ENCODE measurements at places on chromosomes 5 and 9. TPM values are rescaled to one million over a fixed set of nuclear protein-coding genes. Genes with fewer than 3 reads are reported as not detected.

The C5orf34 gene
- total RNA-seq, result 6.2 TPM

The GABRB2 gene
- not detected for total RNA-seq

The NEURL1B gene
- total RNA-seq, result 0.11 TPM

The CCDC192 gene
- total RNA-seq, result not detected

The ADRB2 gene
- not detected for total RNA-seq

GRCh38 chr9:92291577-92291976 lies 1.9 kb downstream of the IARS1 start:
- DNase-seq, result no peak

GRCh38 chr5:131635684-131636572 lies 899 bp upstream of the RAPGEF6 start:
- no peak for DNase-seq

DNA sequence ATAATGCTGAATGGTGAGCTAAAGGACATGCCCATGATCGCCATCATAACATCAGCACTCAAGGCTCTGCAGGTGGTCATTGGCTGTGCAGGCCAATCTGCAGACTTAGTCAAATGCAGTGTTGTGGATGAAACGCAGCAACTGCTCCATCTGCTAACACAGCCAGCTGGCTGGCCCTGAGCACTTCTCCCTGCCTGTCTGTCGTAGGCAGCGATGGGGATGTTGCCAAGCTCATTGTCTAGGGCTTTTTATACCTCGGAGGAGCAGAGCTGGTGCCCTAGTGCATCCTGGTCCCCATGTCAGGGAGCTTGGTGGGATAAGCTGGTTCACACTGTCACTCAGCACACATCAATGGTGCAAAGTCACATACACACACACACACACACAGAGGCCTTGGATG lies 189.4 kb downstream of the TENT4A start:
- no peak for DNase-seq

GRCh38 chr5:164470312-164470711 lies 964.9 kb downstream of the MAT2B start:
- DNase-seq, result no peak

- no peak for DNase-seq
Observed at GRCh38 chr9:114126247-114127060, 27.4 kb upstream of the KIF12 start.

DNA sequence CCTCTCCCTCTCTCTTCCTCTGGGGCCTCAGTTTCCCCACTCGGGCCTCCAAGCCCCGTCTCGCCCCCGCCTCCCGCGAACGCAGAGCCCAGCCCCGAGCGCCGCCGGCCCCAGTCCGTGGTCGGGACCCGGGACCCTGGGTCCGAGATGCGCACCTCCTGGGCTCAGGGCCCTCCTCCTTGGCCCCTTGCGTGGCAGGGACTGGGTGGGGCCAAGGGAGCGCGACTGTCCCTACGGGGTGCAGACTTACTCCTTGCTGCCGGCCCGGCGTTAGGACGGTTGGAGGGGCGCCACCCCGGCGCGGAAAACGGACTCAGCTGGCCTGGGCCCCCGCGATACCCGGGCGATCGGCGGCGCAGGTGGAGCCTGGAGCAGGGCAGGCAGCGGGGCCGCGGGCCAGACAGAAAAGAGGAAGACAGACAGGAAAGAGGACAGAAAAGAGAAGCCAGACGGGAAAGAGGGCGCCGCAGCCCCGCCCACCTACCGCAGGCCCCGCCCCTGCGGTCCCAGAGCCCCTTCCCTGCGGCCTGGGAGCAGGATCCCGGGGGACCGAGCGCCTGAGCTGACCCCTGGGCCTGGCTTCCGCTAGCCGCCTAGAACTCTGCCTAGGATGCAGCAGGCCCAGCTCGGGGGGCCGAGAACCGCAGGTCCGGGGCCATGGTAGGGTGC lies at the start of gene GBGT1:
Gene GBGT1 (minus strand): TSS at position 411 of the 669 bp plus-strand sequence. CDS start 1,502 bp downstream, outside the sequence.
- DNase-seq, result no peak

DNA sequence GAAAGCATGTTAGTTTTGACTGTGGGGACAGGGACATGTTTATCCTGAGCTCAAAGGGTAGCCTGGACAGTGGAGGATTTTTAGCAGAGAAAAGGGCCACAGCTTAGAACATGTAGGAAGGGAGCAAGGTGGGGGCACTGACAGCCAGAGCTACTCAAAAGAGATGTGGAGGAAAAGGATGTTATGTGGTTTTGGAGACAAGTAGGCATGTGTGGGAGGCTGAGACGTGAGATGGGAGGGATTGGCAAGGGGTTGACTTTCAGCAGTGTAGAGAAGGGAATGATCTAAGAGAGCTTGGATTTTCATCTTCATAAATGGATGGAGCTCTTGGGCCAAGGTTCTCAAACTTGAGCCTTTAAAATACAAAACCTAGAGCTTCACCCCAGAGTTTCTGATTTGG lies 24.0 kb downstream of the SYK start:
- no peak for DNase-seq

- no peak for DNase-seq
Observed at GRCh38 chr5:68250661-68251298, 35.2 kb downstream of the PIK3R1 start.

GRCh38 chr5:79561525-79561893 lies 47.6 kb upstream of the HOMER1 start:
- DNase-seq, result no peak

- DNase-seq, result no peak
Observed at GRCh38 chr9:92385001-92385400, 19.4 kb downstream of the OGN start.

DNA sequence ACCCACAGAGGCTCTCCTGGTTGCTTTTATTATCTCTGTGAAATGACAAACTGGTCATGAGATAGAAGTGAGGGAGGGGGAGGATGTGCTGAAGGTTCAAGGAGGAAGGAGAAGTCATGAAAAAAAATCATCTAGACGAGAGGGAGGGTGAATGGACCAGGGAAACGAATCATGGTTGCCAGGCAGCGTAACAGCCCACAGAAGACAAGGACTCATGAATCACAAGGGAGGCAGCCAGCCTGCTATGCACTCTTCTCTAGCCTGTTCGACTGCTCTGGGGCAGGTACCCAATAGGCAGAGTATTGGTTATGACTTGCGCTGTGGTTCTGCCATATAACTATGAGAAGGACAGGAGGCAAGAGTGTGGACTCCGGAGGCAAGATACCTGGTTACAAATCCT lies 475.2 kb downstream of the CDK5RAP2 start:
- no peak for DNase-seq

Data from HepG2 (cell line).